Foreskin keratinocyte (primary cell): ENCODE measurements at places on chromosomes 11 and 22.

DNA sequence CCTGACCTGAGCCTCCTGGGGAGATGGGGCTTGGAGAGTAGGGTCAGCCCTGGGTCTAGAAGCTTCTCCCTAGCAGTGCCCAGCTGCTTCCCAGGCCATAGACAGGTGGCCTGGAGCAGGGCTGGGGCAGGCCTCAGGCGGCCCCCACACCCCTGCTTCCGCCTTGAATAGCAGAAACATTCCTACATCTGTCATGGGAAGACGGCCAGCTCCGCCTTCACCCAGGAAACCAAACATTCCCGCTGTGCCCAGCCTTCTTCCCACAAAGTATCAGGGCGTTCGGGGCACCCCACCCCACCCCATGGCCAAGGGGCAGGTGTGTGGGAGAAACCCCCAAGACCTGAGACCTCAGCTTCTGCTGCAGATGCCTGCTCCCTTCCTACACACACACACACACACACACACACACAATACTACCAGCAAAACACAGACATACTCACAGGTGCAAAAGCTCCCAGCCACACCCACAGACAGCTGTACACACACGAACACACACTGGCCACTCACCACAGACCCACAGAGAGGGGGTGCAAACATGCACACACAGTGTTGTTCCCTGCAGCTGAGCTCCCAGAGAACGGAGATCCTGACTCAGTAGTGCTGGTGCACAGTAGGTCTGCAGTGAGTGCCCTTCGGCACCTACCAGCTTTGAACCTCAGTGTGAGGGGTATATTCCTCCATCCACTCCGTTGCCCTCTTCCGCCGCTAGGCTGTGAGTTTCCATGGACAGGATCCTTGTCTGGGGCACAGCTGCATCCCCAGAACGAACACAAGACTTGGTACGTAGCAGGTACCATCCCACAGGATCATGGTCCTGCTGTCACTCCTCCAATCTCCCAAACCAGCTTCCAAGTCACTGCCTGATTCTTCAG lies 37.4 kb downstream of the PDGFB start:
- peak; percentile 77 for DNase-seq

- no peak for DNase-seq
These were observed 29.8 kb downstream of the KCNE3 start for GRCh38 chr11:74437441-74438042.

GRCh38 chr22:21952586-21953571 lies at the start of gene PPM1F:
TSS of gene PPM1F (minus strand) at chr22:21952848. CDS start at chr22:21946048, 6,800 bp downstream.
- DNase-seq, result no peak

- DNase-seq, result no peak
These were observed 272.3 kb upstream of the RAG2 start for GRCh38 chr11:36870361-36870760.

DNA sequence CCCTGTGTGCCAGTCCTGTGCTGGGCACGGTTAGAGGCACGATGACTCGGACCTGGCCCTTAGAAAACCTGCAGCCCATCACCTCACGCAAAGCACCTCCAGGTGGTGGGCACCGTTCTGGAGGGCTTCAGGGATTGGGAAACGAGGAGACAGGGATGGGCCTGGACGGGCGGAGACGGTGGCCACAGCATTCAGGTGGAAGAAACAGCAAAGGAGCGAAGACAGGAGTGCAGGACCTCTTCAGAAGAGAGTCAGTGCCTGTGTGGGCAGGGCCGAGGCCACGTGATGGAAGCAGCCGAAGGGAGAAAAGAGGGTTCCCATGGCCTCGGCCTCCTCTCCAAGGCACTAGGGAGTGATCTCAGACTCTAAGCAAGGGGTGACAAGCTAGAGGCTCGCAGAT lies 8.1 kb upstream of the SLC22A12 start:
- DNase-seq, result no peak
